Left kidney (tissue), 8 donors: ENCODE measurements at places on chromosomes 5 and 9.

GRCh38 chr5:33317271-33317670, 123.5 kb upstream of the TARS1 start:
- DNase-seq = no peak

DNA sequence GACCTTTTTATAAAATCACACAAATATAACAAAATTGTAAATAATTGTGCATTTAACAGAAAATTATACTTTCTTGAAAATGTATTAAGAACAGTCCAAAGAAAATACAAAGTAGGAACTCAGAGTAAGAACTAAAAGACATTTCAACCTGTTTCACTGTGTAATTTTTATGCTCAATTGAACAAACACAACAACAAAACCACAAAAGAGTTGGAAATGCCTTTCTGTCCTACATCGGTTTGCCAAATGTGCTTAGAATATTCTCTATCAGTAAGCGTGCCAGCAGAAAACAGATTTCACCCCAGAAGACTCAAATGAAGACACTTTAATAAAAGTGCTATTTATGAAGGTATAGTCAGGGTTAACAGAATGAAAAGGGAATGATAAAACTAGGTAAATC, 592.1 kb downstream of the PRELID2 start:
- DNase-seq = no peak

DNA sequence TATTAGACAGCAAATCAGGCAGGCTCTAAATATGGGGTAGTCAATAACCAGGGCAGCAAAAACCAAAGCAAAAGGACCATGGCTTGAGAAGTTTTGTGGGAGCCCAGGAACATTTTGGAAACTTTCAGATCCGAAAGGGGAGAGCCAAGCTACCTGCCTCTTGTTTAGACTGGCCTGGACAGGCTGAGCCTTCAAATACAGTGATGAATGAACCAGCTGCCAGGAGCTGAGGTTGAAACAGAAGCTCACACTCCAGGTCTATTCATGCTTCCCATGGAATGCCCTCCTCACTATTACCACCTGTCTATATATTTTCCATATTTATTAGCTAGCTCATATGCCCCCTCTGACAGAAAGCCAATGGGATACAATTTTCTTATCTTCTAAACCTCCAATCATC, 150.8 kb upstream of the SLC44A1 start:
- no peak for DNase-seq

- DNase-seq = no peak
These were observed 48.2 kb downstream of the CSNK1A1 start for GRCh38 chr5:149503006-149503405.

DNA sequence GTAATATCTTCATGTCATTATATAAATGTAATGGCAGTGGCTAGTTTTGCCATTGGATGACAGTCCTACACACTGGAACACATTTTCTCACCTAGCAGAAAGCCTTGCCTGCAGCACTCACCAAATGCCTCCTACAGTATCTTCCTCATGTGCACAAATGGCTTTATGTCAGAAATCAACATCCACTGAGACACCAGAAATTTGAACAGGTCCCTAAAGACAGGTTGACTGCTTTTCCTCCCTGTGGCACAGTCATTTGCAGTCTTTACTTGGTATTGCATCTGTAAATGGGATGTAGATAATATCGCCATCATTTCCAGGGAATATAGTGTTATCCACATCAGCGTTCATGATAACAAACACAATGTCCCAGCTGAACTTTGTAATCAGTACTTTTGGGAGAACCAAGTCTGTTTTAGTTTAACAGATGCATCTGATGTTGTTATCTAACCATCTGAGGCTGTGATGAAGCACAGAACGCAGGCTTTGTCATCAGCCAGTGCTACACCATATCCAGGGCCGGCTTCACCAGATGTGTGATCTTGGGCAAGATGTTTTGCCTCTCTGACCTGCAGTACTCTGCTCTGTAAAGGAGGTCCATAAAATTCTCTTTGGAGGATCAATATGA, 83.9 kb upstream of the TAS2R1 start:
- DNase-seq = no peak

DNA sequence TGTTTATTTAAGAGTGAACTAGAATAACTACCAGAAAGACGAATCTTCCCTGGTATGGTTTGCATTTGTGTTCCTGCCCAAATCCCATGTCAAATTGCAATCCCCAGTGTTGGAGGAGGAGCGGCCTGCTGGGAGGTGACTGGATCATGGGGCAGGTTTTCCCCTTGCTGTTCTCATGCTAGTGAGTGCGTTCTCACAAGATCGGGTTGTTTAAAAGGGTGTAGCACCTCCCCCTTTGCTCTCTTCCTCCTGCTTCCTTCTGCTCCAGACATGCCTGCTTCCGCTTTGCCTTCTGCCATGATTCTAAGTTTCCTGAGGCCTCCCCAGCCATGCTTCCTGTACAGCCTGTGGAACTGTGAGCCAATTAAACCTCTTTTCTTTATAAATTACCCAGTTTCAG, 210.3 kb upstream of the TBC1D2 start:
- no peak for DNase-seq

DNA sequence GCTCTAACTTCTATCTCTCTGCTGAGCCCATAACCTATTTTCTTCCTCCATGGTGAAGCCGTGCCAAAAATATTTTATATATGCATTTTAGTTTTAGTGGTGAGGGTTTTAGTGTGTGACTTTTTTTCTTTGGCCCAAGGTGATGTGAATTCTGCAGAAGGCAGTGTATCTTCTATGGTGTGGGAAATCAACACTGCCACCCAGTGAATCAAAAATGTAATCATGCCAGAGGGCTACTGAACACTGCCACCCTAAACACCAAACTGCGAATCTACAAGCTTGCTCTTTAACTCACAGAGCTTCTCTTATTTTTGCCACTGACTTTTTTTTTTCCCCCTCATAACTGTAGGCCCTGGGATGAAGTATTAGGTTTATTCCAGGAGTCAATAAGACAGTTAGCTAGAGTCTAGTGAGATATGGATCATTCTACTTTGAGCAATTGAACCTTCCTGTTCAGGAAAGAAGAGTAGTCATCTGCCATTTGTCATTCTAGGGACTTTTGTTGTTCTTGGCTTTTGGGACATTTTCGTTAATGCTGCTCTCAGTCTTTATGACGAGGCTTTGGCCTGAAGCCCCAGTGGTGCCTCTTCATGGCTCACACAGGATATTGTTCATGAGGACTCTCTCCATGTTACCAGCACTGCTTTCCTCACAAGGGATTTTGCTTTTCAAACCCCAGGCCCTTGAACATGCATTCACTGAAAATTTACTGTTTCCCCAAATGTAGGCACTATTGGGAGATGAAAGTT, 53.1 kb downstream of the C7 start:
- no peak for DNase-seq

GRCh38 chr9:84368601-84369000, 28.0 kb upstream of the SLC28A3 start:
- no peak for DNase-seq
